Stimulated activated CD4-positive, alpha-beta T cell treated with anti-CD3 and anti-CD28 coated beads, TNF-alpha, amount 100 ng/mL, for 4 hours (primary cell): ENCODE measurements at places on chromosomes 1 and 21.

DNA sequence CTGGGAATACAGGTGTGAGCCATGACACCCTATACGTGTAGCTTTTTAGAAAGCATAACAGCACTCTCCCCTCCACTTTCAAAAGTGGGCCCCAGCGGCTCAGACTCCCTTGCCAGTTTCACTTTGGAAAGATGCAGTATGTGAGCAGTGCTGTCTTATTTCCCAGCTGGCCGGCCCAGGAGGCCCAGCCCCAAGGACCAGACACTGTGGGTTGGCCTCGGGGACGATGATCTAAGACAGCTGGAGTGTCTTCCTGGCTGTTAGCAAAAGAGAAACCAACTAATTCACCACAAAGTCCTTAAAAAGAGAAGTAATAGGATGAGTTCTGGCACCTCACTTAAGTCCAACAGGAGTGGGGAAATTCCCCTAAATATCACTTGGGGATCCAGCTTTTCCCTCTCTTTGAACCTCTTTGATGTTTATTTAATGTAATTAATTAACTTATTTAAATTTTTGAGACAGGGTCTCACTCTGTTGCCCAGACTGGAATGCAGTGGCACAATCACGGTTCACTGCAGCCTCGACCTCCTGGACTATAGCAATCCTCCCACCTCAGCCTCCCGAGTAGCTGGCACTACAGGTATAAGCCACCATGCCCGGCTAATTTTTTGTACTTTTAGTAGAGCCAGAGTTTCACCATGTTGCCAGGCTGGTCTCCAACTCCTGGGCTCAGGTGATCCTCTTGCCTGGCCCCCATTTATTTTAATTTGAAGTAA is 17.6 kb upstream of the CLIC4 start:
- no peak for DNase-seq

DNA sequence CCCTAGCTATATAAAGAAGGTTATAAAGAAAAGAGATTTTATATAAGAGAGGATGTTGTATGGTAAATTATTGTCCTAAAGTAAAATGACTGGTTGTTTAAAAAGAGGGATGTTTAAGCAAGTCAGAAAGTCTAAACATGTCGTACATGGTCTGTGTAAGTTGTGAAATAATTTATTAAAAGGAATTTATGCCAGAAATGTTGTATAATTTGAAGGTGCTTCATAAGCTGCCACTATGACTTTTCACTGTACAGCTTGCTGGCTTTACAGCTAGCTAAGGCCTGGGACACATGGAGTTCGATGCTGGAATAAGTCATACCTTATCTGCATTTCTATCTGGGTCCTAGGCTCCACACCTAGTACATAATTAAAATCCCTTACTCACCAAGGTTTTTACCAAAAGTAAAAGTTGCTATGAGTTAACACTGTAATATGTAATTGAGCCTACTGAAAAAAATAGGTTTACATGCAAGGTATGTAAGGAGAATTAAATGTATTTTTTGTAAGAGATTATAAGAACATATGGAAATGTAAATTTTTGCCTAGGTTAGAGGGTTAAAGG is 59.0 kb upstream of the EDEM3 start:
- DNase-seq, result no peak

GRCh38 chr1:8930116-8930515 is 15.6 kb upstream of the CA6 start:
- no peak for DNase-seq

GRCh38 chr21:44916965-44917364 is 3.7 kb downstream of the ITGB2 start:
- no peak for DNase-seq

- no peak for DNase-seq
Observed at GRCh38 chr1:205826016-205826806, 13.2 kb upstream of the SLC41A1 start.

DNA sequence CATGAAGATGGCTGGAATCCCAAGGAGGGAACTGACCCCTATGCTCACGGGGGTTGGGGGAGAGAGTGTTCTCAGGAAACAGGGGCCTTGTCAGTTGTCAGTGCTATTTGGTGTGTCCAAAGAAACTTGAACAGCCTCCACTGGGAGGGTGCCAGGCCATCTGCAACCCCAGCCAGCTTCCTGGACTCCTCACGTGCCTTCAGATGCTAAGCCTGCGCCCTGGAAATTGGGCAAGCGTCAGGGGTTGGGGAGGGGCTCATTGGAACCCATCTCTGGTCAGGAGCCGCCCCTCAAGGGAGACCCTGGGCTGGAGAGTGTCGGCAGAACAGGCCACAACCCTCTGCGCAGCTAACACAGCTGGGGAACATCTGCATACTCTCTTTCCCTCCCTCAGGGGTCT is 13.1 kb upstream of the LHX4 start:
- DNase-seq, result no peak

GRCh38 chr1:26697978-26698849 is 2.4 kb downstream of the ARID1A start:
- no peak for DNase-seq

DNA sequence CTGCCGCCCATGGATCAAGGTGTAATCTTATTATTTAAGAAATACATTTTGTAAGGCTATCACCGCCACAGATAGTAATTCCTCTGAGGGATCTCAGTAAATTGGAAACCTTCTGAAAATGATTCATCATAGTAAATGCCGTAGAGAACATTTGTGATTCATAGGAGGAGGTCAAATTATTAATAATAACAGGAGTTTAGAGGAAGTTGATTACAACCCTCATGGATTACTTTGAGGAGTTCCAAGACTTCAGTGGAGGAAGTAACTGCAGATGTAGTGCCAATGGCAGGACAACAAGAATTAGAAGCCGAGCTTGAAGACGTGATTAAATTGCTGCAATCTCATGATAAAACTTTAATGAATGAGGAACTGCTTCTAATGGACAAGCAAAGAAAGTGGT is 280.1 kb downstream of the PTPRC start:
- no peak for DNase-seq

GRCh38 chr1:230057681-230058565 is 9.1 kb upstream of the GALNT2 start:
- no peak for DNase-seq

- no peak for DNase-seq
Observed at GRCh38 chr1:87916965-87917364, 588.3 kb downstream of the LMO4 start.

DNA sequence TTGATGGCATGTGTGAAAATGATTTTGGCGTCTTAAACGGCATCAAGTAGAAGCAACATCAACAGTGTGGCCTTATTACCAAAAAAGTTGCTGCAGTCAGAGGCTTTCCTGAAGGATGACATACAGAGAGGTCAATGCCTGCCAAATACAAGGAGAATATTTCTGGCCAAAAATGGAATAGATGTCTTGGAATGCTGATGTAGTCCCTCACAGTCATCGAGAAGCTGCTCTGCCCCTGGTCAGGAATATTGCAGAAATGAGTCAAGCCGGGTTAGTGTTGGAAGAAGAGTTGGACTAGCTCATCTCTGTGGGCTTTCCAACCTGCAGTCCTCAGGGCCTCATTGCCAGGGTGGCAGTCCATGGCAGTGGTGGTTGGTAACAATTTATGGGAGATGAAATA is 42.1 kb downstream of the NOS1AP start:
- DNase-seq, result no peak

DNA sequence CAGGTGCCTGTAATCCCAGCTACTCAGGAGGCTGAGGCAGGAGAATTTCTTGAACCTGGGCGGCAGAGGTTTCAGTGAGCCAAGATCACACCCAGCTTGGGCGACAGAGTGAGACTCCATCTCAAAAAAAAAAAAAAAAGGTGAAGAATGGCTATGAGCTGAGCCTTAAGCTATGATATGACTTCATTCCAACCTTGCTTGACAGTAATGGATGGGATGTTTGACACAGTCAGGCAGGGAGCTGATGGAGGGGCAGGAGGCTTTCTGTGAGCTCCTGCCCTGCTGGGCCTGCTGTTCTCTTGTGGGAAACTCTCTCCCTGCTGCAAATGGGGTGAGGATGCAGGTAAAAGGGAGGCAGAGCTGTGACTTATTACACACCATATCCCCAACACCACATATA is 27.6 kb downstream of the NCF2 start:
- DNase-seq, result no peak

DNA sequence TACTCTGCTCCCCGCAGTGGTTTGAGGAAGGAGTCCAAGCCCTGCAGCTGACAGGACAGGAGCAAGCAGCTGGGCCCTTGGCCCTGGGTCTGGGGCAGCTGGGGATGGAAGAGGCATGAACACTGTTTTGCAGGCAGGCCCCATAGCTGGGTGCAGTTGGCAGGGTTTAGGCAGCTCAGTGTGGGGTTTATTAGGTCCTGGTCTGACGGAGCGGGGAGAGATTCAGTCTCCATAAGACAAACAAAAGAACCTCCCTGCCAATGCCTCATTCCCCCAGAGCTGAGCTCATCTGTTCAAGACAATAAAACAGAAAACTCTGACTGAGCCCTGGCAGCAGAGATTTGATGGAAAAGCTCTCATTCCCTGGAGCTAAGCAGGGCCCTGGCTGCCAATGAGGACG is 37.3 kb downstream of the OLFML2B start:
- no peak for DNase-seq

- DNase-seq, result no peak
Observed at GRCh38 chr1:54940042-54940441, 40.4 kb upstream of the TMEM61 start.

DNA sequence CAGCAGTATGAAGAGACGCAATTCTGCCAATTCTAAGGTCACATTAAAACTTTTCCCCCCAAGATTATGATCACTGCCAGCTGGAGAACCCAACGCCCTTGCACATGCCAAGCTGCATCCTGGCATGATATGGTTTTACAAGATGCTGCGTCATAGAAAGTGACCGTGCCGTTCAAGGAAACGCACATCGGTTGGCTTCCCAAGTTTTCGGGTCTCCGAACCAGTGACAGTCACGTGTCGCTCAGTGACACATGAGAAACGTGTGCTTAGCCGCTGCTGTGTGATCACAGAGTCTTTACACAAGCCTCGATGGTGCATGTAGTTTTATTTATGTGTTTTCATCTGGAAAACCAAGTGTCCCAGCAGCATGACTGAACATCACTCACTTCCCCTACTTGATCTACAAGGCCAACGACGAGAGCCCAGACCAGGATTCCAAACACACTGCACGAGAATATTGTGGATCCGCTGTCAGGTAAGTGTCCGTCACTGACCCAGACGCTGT is 7.4 kb downstream of the SMIM1 start:
- DNase-seq, result no peak

GRCh38 chr1:32192220-32192948 is 8.0 kb upstream of the CCDC28B start:
- no peak for DNase-seq

GRCh38 chr1:74652711-74653139 is 20.9 kb downstream of the ERICH3 start:
- DNase-seq, result no peak

DNA sequence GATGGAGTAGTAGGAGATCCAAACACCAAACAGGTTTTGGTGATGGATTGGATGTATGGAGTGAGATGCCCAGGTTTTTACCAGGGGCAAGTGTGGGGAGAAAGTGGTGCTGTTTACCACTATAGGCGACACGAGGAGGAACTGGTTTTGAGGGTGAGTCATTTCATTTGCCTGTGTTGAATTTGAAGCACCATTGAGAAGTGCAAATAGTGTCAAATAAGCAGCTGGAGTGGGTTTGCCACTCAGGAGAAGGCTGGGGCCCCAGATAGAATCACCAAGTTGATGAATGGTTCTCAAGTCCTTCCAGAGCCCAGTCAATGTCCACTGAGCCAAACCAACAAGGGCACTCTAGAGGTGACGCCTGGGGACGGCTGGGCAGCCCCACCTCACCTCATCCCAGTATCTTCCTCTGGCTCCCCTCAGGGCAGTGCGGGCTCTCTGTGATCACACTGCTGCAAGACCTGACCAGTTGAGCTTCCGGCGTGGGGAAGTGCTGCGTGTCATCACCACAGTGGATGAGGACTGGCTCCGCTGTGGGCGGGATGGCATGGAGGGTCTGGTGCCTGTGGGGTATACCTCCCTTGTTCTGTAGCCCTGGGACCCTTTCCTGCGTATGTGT is 9.4 kb downstream of the RUSC1 start:
- DNase-seq, result no peak

DNA sequence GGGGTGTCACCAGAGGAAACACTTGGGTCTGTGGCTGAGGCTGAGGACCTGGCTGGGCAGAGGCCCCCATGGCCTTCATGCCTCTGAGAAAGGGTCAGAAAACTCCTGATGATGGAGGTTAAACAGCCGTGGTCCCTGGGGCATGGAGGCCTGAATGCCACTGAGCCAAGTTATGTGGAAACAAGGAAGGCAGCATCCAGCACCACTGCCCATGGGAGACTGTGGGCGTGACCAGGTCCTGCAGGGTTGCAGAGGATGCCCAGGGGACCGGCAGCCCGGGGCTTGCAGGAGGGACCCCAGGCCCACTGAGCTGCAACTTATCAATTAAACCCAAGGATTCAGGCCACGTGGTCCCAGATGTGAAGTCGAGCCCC is 18.9 kb upstream of the COL6A2 start:
- no peak for DNase-seq

GRCh38 chr1:182120411-182121258 is 59.1 kb upstream of the ZNF648 start:
- no peak for DNase-seq

GRCh38 chr1:193275773-193276172 is 89.4 kb upstream of the B3GALT2 start:
- no peak for DNase-seq

DNA sequence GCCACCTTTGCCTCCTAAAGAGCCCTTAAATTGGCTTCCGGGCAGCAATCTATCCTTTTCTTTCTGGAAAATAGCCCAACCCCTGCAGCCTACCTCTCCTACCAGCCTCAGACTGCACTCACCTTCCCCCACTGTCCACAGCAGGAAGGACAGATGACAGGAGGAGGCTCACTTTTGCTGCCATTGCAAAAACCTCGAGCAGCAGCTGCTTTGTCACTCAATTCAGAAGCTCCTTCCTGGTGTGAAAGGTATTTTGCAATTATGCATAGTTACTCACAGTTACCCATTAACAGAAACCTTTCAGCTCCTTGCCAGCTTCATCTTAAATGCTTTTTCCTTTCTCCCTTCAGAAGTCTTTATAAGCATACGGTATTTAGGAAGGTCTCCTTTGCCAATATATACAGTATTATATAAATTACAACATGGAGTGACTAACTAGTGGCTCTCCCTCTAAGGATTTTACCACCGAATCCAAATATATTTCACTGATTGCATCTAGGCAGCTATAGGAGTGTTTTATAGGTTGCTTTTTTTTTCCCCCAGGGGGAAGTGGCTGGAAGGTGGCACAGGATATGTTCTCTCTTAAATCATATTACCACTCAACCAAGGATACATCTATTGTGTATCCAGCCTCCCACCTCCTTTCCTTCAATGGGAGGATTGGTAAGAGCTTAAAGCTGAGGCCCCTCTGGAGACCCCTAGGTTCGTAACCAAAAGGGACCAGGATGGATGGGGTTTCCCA is 142.1 kb upstream of the IPO9 start:
- no peak for DNase-seq

- no peak for DNase-seq
Observed at GRCh38 chr1:200258447-200259375, 151.1 kb downstream of the ZNF281 start.

DNA sequence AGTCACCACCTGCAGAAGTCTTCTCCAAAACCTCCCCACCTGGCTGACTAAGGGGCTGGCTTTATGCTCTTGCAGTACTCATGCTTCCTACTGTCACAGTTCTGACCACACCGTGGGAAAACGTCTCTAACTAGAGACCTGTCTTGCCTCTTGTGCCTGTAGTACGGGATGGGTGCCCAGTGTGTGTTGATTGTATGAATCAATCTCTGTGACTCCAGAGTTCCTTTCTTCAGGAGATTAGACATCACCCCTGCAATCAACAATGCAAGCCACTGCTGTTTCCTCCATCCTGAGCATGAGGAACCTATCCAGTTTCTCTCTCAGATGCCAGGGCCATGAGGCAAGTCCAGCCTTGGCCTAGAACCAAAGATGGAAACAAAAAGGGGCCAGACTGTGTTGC is 64.1 kb downstream of the LRRN2 start:
- DNase-seq, result no peak

GRCh38 chr1:225694151-225694603 is 41.3 kb upstream of the ENAH start:
- no peak for DNase-seq
